ENCODE measurements at places on chromosomes 2 and 18. TPM values are rescaled to one million over a fixed set of nuclear protein-coding genes. Genes with fewer than 3 reads are reported as not detected.

The SP140L gene
- 21.8 TPM for total RNA-seq

The SATB2 gene
- 14.5 TPM for total RNA-seq

The UNC80 gene
- total RNA-seq, result not detected

The TACR1 gene
- 9.8 TPM for total RNA-seq

DNA sequence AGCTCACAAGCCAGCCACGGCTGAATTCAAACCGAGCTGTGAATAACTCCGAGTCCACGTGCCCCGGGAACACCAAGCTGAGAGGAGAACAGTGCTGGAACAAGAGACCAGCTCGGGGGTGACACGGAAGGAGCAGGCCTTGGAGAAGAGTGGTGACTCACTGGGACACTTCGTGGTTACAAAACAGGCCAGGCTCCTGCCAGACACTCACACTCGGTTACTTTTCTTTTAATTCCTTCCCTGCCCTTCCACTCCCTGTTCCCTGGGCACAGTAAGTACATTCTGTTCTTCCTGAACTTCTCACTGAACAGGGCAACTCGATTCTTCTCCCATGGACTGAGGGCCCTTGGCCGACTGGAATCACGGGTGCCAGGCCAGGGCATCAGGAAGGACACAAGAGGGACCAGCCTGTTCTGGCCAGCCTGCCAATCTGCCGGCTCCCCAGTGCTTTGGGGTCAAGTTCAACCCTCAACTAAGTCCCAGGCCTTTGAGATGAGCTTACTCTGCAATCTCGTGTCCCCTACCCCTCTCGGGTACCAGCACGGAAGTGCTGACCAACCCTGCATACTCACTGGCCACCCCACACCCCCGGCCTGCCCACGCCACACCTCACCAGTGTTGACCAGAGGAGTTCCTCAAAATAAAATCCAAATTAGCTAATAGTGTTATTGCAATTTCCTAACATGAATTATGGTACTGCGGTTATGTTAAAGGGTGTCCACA is 87.5 kb downstream of the TFCP2L1 start:
- peak; percentile 84 for DNase-seq

- DNase-seq, result no peak
Measured at GRCh38 chr2:237217995-237218616, 132.4 kb downstream of the COPS8 start.

DNA sequence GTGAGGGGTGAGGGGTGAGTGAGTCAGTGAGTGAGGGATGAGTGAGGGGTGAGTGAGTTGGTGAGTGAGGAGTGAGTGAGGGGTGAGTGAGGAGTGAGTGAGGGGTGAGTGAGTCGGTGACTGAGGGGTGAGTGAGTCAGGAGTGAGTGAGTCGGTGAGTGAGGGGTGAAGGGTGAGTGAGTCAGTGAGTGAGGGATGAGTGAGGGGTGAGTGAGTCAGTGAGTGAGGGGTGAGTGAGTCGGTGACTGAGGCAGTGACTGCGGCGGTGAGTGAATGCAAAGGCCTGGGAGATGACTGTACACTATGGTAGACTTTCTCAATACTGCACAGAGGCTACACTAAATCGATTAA is 16.6 kb downstream of the THAP4 start:
- no peak for DNase-seq

GRCh38 chr18:42373584-42373983 is 418.6 kb downstream of the PIK3C3 start:
- DNase-seq, result no peak

GRCh38 chr2:137708311-137708710 is 256.0 kb upstream of the HNMT start:
- no peak for DNase-seq

DNA sequence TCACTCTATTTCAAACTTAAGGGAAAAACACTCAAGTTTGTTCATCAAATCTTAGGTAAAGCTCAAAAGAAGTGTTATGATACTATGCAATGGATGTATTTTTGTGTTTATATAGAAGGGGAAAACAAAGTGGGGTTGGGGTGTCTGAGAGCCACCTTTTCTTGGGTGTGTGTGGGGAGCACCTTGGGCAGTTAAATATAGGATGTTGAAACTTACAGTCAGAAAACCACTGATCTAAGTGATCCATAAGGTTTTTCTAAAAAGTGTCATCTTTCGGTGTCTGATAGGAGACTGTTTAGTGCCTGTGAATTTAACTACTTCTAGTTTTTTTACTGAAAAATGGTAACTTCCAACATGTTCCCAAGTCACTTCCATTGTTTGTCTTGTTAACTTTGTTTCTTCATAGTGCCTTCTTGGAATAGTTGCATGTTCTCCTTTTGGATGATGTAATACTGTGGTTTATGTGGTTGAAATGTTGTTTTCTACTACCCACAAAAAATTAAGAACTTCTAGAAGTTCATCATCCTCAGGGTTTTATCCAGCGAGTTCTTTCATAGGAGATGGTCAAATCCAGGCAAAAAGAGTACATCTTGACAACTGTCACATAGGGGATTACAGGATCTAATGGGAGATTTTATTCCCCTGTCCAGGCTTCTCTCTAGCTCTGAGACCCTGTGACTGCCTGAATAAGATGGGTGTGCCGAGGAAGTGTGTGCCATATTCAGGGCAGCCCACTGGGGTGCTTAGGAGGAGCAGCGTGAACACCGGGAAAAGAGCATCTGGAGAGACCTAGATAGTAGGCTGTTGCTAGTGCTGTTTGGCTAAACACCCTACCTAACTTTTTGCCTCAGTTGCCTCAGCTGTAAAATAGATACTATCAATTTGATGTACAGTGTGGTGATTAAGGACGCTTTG is 46.2 kb downstream of the CAB39 start:
- no peak for DNase-seq

GRCh38 chr2:54438271-54438670 is 17.9 kb upstream of the SPTBN1 start:
- DNase-seq, result peak; percentile 52

DNA sequence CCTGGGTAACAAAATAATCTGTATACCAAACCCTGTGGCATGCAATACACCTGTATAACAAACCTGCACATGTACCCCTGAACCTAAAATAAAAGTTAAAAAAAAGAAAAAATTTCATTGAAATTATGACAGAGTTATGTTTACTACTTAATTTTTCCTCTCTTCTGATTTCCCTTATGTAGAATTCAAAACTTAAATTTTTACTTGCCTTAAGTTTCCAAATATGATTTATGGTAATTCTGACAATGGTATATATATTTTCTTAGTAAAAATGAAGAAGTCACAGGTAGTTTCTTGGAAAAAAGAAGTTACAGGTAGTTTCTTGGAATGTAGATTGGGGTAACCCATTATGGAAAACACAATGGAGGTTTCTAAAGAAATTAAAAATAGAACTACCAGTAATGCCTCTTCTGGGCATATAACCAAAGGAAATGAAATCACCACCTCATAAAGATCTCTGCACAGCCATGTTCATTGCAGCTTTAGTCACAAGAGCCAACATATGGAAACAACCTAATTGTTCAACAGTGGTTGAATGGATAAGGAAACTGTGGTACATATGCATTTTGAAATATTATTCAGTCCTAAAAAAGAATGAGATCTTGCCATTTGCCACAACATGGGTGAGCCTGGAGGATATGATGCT is 164.9 kb downstream of the BABAM2 start:
- DNase-seq, result no peak

DNA sequence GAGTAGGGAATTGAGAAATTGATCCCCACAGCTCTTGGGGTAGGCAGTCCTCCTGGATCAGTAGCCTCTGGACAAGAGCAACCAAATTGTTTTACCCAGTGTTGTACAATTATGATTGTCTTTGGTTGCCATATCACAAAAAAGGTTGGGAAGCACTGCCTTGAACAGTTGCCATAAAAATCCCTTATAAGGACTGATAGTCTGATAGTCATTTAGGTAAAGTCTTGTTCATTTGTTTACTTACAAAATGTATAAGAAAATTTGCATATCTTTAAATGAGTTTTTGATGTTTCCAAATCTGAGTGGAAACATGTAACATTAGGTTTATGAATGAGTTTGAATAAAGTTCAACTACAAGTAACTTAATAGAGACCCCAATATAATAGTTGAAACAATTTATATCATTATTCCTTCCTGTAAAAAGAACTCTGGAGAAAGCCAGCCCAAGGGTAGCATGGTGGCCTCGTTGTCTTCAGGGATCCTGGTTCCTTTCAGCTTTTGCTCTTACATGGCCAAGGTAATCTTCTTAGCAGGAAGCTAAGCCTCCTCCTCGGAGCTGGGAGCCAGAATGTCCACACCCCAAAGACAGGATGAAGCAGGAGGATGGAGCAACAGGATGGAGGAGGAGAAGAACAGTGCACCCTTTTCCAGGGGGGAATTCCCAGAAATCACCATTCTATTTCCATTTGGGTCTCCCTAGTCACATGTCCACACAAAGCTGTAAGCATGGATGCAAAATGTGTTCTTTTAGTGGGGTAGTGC is 35.7 kb upstream of the NEMP2 start:
- DNase-seq, result no peak

DNA sequence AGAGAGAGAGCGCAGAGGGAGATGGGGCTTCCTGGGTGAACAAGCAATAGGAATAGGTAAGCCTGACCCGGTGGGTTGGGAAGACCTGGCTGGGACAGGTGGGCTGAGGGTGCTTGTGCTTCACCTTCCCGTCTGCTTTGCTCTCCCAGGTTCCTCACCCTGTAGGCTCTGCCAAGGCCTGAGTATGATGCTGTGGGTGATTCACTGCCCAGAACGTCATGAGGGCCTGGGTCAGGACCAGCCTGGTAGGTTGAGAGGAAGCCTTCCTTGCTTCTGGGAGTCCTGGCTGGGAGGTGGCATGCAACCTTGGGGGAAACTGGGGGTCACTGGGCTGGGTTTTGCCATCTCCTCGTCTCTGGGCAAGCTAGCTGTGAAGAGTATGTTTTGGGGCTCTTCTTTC is 220.2 kb upstream of the APCDD1 start:
- no peak for DNase-seq

Data from aorta (tissue), 5 donors.